ENCODE measurements at places on chromosomes 7 and 10. TPM values are rescaled to one million over a fixed set of nuclear protein-coding genes. Genes with fewer than 3 reads are reported as not detected.

DNA sequence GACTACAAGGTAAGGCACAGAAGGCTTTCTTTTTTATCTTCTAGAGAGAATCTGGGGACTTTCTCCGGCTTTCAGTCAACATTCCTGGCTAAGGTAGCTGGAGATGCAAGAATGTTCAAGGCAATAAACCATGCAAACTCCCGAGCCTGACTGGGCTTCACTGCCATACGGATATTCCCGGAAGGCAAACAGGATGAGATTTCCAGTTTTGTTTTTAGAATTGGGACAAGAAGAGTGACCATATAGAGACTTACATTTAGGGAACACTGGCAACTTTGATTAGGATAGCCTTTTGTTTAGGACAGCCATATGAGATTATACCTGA, 269 bp downstream of the CALD1 start:
- no peak for DNase-seq
- H3K4me1 ChIP-seq: peaks cover 27% of the 10 kb centered on the region
- H3K27me3 ChIP-seq: no peaks in the 10 kb centered on the region
- H3K4me3 ChIP-seq: peak overlapping the region; percentile 61
- peak overlapping the region; percentile 94 for H3K27ac ChIP-seq

DNA sequence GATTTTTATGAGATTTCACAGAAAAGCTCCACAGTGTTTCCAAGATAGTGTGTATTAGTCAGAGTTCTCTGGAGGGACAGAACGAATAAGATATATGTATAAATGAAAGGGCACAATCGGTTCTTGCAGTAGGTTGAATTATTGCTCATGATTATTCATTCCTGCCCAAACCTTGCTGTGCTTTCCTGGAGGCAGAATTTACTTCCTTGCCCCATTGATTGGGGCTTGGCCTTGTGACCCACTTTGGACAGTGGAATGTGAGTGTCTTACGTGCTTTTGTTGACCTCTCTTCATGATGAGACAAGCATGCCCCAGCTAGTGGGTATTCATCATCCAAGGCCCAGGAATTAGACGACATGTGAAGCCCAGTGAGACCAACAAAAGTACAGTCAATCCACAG, 53.0 kb upstream of the ABCB5 start:
- H3K36me3 ChIP-seq: no peaks in the 10 kb centered on the region
- H3K4me1 ChIP-seq: no peaks in the 10 kb centered on the region
- no peak overlapping the region for H3K4me3 ChIP-seq
- H3K27me3 ChIP-seq: no peaks in the 10 kb centered on the region
- H3K27ac ChIP-seq: no peak overlapping the region

- no peak for DNase-seq
- H3K27me3 ChIP-seq: no peaks in the 10 kb centered on the region
- no peaks in the 10 kb centered on the region for H3K36me3 ChIP-seq
- H3K4me3 ChIP-seq: no peak overlapping the region
- H3K4me1 ChIP-seq: peaks cover 26% of the 10 kb centered on the region
- no peak overlapping the region for H3K27ac ChIP-seq
Measured at GRCh38 chr10:24350070-24350921, 141.4 kb downstream of the KIAA1217 start.

- H3K27me3 ChIP-seq: no peaks in the 10 kb centered on the region
- H3K36me3 ChIP-seq: no peaks in the 10 kb centered on the region
- peaks cover 12% of the 10 kb centered on the region for H3K4me1 ChIP-seq
- H3K27ac ChIP-seq: no peak overlapping the region
Measured at GRCh38 chr7:128010391-128011127, 20.7 kb downstream of the LRRC4 start.

DNA sequence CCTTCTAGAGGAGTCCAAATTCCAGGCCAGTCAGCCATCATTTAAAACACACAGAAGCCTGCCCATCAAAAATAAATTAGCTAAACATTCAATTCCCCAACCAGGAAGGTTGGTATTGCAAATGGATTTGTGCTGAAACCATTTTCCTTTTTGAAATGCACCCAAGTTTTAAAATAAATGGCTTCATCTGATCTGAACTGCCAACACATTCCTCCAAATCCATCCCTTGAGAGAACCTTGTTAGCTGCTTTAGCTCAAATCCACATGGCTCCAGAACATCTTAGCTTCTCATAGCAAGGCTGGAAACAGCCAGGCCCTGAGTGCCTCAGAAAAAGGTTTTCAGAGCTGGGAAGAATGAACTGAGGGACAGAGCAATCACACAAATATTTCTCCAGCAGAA, 306.3 kb downstream of the FZD1 start:
- H3K4me1 ChIP-seq: no peaks in the 10 kb centered on the region
- DNase-seq: no peak
- H3K36me3 ChIP-seq: no peaks in the 10 kb centered on the region
- H3K4me3 ChIP-seq: no peak overlapping the region

- H3K27ac ChIP-seq: no peak overlapping the region
- no peak for DNase-seq
- H3K36me3 ChIP-seq: no peaks in the 10 kb centered on the region
- H3K4me1 ChIP-seq: peaks cover under 1% of the 10 kb centered on the region
Measured at GRCh38 chr10:108556186-108556585, 1367.1 kb downstream of the XPNPEP1 start.

DNA sequence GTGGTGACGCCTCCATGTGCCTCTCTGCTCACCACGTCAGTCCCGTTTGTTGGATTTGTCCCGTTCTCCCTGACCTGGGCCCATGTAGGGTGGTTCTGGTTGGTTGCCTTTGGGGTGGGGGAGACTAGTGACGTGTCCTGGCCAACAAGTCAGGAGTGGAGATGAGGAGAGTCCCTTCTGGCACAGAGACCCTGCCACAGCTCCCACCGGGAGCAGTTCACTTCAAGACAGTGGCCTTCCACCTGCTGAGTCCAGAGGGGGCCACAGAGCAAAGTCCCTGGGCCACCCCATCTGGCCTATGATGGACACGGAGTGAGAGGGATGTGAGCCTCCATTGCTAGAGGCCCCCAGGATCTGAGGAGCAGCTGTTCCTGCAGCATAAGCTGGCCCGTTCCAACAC, 405.6 kb downstream of the TCERG1L start:
- DNase-seq: no peak
- peaks cover 16% of the 10 kb centered on the region for H3K27me3 ChIP-seq
- no peaks in the 10 kb centered on the region for H3K36me3 ChIP-seq
- no peaks in the 10 kb centered on the region for H3K4me1 ChIP-seq

GRCh38 chr10:79359816-79360498, 12.7 kb downstream of the PPIF start:
- no peak overlapping the region for H3K4me3 ChIP-seq
- H3K27ac ChIP-seq: no peak overlapping the region
- no peaks in the 10 kb centered on the region for H3K4me1 ChIP-seq
- H3K36me3 ChIP-seq: peaks cover 12% of the 10 kb centered on the region
- no peaks in the 10 kb centered on the region for H3K27me3 ChIP-seq
- DNase-seq: no peak

- no peaks in the 10 kb centered on the region for H3K27me3 ChIP-seq
- H3K27ac ChIP-seq: no peak overlapping the region
- H3K4me3 ChIP-seq: no peak overlapping the region
- no peak for DNase-seq
- H3K4me1 ChIP-seq: no peaks in the 10 kb centered on the region
Measured at GRCh38 chr7:43014406-43014805, 82.2 kb downstream of the MRPL32 start.

- DNase-seq: no peak
- no peak overlapping the region for H3K4me3 ChIP-seq
- no peak overlapping the region for H3K27ac ChIP-seq
- no peaks in the 10 kb centered on the region for H3K4me1 ChIP-seq
- no peaks in the 10 kb centered on the region for H3K27me3 ChIP-seq
- H3K36me3 ChIP-seq: no peaks in the 10 kb centered on the region
Measured at GRCh38 chr10:12834116-12834665, 167.3 kb downstream of the CCDC3 start.

DNA sequence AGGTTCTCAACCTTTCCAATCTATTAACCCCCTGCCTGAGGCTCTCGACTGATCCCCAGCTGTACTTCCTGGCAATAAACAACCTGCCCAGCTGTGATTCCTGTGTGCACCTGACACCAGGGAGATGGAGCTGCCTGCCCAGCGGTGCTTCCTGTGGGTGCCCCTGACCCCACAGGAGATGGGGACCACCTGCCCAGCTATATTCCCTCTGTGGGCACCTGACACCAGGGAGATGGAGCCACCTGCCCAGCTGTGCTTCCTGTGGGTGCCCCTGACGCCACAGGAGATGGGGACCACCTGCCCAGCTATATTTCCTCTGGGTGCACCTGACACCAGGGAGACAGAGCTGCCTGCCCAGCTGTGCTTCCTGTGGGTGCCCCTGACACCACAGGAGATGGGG, 184.0 kb downstream of the DIP2C start:
- no peaks in the 10 kb centered on the region for H3K27me3 ChIP-seq
- no peak for DNase-seq
- no peak overlapping the region for H3K4me3 ChIP-seq
- H3K27ac ChIP-seq: no peak overlapping the region

DNA sequence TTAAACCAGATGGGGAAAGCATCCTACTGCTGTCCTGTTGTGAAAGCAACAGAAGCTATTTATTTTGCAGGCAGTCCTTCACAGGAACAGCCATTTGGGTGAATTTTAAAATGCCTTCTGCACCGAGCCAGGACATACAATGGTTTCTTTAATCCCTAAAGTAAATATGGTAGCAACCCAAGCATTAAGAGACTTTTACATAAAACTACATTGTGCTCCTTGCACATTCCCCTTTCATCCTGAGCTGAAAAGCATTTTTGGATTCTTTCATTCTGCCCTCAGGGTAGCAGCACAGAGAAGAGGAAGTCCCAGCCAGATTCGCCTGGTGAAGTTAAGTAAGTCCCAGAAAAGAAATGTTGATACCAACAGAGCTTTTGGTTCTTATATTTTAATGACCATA, 84.0 kb upstream of the FAM3C start:
- H3K36me3 ChIP-seq: no peaks in the 10 kb centered on the region
- H3K27me3 ChIP-seq: no peaks in the 10 kb centered on the region
- no peak overlapping the region for H3K4me3 ChIP-seq
- DNase-seq: no peak

DNA sequence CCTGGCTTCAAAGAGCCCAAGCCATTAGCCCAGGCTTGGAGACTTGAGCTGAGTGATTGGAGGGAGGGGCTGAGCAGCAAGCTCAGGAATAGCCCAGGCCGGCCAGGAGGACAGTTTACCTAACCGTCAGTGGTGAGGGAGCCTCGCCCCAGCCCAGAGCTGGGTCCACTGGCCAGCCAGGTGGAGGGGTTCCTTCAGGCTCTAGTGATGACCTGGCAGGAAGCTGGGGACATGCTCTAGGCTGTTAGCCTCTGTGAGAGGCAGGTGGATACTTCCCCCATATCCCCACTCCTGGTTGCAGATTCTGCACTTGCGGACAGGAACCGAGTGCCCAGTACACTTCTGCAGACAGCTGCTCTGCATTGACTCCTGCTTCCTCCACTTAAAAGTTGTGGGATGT, 61.2 kb upstream of the ANTXRL start:
- no peak overlapping the region for H3K27ac ChIP-seq
- no peaks in the 10 kb centered on the region for H3K4me1 ChIP-seq
- H3K4me3 ChIP-seq: no peak overlapping the region
- H3K27me3 ChIP-seq: no peaks in the 10 kb centered on the region
- no peaks in the 10 kb centered on the region for H3K36me3 ChIP-seq

DNA sequence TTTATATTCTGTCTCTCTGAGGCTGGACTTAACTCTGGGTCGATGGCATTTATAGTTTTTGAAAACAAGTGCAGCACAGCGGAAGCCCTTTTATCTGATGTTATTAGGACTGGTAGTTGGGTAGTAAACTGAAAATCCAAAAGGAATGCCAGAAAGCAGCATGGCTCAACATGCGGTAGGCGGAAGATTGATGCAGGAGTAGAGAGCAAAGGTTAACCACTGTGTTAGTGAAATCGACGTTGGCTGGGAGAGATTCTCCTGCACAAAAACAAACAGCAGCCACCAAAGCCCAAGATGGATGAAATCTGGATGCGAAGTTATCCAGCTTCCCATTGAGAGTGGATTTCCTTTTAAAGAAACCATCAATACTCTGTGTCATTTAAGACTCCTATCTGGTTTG, 54.5 kb upstream of the EMX2 start:
- H3K4me1 ChIP-seq: no peaks in the 10 kb centered on the region
- H3K4me3 ChIP-seq: no peak overlapping the region
- no peaks in the 10 kb centered on the region for H3K27me3 ChIP-seq
- H3K27ac ChIP-seq: no peak overlapping the region

DNA sequence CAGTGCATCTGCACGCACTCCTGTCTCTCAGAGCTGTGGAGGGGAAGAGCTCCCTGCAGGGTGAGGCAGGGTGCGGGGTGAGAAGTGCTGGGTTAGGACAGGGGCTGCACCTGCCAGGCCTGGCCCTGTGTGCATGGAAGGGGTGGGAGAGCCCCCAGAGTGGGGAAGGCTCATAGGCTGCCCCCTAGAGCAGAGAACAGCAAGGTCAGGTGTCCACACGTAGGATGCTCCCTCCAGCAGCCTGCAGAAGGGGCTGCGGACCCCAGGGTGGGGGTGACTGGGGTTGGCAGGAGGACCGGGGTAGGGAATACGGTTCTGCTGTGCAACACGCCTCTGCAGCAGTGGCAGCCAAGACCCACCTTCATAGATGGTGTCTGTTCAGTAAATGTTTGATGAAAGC, 208.6 kb downstream of the PTPRN2 start:
- no peak for DNase-seq
- no peak overlapping the region for H3K4me3 ChIP-seq
- H3K27ac ChIP-seq: no peak overlapping the region

- no peak overlapping the region for H3K27ac ChIP-seq
- DNase-seq: peak; percentile 81
- H3K27me3 ChIP-seq: no peaks in the 10 kb centered on the region
- no peak overlapping the region for H3K4me3 ChIP-seq
- no peaks in the 10 kb centered on the region for H3K36me3 ChIP-seq
- no peaks in the 10 kb centered on the region for H3K4me1 ChIP-seq
Measured at GRCh38 chr7:43479042-43479441, 103.9 kb upstream of the STK17A start.

- no peak overlapping the region for H3K4me3 ChIP-seq
- no peak for DNase-seq
- no peaks in the 10 kb centered on the region for H3K36me3 ChIP-seq
Measured at GRCh38 chr7:147809786-147810185, 780.8 kb upstream of the C7orf33 start.

DNA sequence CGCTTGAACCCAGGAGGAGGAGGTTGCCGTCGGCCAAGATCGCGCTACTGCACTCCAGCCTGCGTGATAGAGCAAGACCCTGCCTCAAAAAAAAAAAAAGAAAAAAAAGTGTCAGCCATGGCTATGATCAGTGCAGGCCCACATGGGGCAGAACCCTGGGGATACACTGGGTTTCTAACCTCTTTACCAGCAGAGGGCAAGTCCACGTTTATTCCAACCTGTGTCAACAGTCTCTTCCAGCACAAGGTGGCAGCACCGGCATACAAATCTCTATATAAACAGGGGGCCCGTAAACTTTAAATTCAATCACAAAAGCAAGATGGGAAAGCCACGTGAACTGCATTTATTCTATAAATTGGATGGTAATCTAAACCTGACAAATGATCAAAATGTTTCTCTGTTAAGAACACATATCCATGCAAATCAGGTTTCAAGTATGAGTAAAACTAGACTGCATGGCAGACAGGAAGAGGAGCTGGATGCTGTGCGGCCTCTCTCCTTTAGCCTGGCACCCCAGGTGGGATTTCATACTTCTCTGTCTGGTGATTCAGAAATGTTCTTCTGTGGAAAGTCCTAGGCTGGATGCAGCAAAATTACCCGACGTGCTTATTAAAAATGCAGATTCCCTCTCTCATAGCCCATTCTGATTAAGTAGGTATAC, 60.0 kb upstream of the STEAP1B start:
- peak overlapping the region; percentile 80 for H3K27ac ChIP-seq
- H3K36me3 ChIP-seq: no peaks in the 10 kb centered on the region
- DNase-seq: peak; percentile 91
- H3K4me1 ChIP-seq: peaks cover 51% of the 10 kb centered on the region

The NKX1-2 gene
- total RNA-seq: not detected

The MSS51 gene
- total RNA-seq: 1.7 TPM

The BLOC1S2 gene
- total RNA-seq: 23.4 TPM

The NPY4R gene
- not detected for total RNA-seq

The ZNF679 gene
- not detected for total RNA-seq

The CPA1 gene
- not detected for total RNA-seq

The DRGX gene
- total RNA-seq: not detected

The GNAT3 gene
- total RNA-seq: not detected
